T-helper 1 cell (primary cell): ENCODE measurements at places on chromosomes 2 and 18.

DNA sequence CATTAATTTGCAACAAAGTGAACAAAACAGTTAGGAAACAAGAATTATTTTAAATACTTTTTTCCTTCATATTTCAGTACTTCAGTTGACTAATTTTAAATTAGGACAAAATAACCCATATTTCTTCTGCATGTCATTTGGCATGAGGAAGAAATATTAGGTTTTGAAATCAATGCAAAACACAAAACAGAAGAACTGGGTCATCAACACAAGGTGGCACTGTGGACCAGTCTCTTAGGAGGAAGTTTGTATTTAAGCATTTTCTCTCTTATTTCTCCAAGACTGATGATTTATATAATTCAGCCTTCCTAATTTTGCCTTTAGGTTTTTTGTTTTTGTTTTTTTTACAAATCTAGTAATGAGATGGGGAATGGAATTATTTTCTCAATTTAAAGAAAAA is 352.8 kb upstream of the KCNH7 start:
- DNase-seq, result no peak

DNA sequence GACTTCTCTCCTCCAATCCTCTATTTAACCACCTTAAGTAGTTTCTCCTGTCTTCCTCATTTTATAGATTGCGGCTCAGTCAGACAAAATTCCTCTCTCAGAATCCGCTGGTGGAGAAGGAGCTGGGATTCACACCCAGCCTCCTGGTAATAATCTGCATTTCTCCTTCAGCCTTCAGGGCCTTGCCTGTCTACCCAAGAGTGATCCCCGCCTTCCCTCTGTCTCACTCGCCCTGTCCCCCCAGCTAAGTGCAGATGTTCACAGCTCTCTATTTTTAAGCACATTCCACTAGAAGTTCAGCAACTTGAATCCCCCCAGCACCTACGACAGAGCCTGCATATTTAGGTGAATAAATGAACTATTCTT is 212.5 kb upstream of the HAAO start:
- no peak for DNase-seq

GRCh38 chr18:57664568-57665165 is 43.0 kb upstream of the NARS1 start:
- no peak for DNase-seq

DNA sequence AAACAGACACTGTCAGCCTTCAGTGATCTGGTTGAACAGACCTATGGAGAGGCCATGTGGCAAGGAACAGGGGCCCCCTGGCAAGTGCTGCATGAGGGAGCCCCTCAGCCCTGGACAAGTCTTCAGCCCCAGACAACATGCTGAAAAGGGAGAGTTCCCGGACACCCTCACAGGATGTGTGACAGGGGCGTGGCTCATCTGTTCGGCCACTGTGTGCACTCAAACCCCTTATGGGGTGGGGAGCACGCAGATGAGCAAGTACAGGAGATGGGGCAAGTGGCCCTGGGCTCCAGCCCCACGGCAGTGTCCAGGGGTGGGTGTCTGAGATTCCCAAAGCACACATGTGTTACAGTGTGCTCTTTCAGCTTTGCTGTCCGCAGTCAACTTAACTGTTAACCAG is 35.4 kb upstream of the MPPE1 start:
- no peak for DNase-seq

DNA sequence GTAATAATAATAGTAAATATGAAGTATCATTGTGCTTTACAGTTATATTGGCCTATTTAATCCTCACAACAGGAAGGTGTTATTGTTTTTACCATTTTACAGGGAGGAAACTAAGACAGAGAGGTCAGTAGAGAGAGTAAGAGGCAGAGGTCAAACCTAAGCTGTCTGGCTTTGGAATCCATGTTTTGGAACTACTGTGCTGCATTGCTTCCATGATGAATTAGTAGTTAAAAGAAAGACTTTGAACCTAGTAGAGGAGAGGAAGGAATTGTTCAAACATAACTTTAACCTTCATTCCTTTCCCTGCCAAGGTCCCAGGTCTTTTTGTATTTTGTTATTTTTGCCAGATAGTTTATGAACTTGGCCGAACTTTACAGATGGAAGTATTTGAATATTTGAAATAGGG is 80.9 kb downstream of the PHLPP1 start:
- DNase-seq, result no peak

- no peak for DNase-seq
Measured at GRCh38 chr18:58386780-58387179, 242.1 kb downstream of the ALPK2 start.

- no peak for DNase-seq
Measured at GRCh38 chr2:74003494-74004211, 18.9 kb downstream of the TET3 start.

DNA sequence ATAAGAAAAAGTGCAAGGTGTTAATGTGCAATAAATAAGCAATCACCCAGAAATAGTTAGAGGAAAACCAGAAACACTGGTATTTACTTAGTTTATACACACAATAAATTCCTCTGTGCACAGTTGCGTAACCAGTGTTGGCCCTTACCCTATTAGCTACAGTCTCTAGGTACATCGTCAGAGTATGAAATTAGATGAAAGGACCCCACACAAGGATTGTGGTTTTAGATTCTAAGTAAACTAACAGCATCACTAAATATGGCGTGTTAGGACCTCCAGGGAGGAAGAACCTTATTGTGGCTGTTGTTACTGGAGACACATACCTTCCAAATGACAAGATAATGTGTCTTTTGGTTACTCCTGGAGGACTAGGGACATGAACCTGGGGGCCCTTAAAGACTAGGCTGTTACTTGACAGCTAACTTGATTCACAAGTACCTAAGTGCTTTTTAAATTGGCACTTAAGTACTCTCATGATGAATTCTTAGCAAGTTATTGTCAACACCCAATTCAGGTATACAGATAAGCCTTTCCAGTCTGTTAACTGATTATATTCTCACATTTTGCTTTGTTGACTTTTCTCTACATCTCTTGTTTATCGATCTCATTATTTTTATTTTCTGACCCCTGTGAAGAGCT is 115.3 kb downstream of the FEZ2 start:
- no peak for DNase-seq

- no peak for DNase-seq
Measured at GRCh38 chr2:38045811-38046210, 30.1 kb downstream of the CYP1B1 start.
